ENCODE measurements at places on chromosomes 7 and 10. TPM values are rescaled to one million over a fixed set of nuclear protein-coding genes. Genes with fewer than 3 reads are reported as not detected.

POLR2J2 gene
- 36.6 TPM for total RNA-seq

CNPY1 gene
- total RNA-seq, result not detected

GRCh38 chr7:48384180-48384752 lies 213.0 kb downstream of the ABCA13 start:
- no peak overlapping the region for H3K4me3 ChIP-seq
- no peaks in the 10 kb centered on the region for H3K36me3 ChIP-seq

- H3K27ac ChIP-seq, result no peak overlapping the region
- no peak for DNase-seq
- no peak overlapping the region for H3K4me3 ChIP-seq
- no peaks in the 10 kb centered on the region for H3K36me3 ChIP-seq
- H3K27me3 ChIP-seq, result peaks cover 37% of the 10 kb centered on the region
Observed at GRCh38 chr10:99457813-99458212, 27.4 kb upstream of the GOT1 start.

PAPSS2 gene
- not detected for total RNA-seq

KIAA1549 gene
- 0.12 TPM for total RNA-seq

- no peak for DNase-seq
- H3K36me3 ChIP-seq, result no peaks in the 10 kb centered on the region
- no peaks in the 10 kb centered on the region for H3K27me3 ChIP-seq
- H3K4me1 ChIP-seq, result no peaks in the 10 kb centered on the region
- no peak overlapping the region for H3K27ac ChIP-seq
Observed at GRCh38 chr7:48376263-48376662, 205.0 kb downstream of the ABCA13 start.

DNA sequence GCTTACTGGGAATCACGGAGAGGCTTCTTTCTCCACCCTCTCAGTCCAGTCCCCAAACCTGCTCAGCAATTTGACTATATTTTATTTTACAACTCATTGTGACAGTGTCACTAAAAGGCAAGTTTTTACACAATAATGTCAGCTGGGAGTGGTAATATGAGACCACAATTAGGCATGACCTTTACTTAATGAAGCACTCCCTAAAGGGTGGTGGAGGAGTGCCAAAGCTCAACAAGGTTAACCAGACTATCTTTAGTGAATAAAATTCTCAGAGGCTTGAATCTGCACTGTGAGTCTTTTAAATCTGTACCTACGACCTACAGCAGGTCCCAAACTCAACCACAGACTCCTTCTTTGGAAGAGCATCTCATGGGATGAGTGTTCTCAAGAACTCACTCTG lies 215.6 kb downstream of the TAX1BP1 start:
- no peaks in the 10 kb centered on the region for H3K27me3 ChIP-seq
- H3K36me3 ChIP-seq, result no peaks in the 10 kb centered on the region
- H3K4me3 ChIP-seq, result no peak overlapping the region
- H3K27ac ChIP-seq, result no peak overlapping the region
- DNase-seq, result no peak

SCART1 gene
- total RNA-seq, result 4.5 TPM

DNA sequence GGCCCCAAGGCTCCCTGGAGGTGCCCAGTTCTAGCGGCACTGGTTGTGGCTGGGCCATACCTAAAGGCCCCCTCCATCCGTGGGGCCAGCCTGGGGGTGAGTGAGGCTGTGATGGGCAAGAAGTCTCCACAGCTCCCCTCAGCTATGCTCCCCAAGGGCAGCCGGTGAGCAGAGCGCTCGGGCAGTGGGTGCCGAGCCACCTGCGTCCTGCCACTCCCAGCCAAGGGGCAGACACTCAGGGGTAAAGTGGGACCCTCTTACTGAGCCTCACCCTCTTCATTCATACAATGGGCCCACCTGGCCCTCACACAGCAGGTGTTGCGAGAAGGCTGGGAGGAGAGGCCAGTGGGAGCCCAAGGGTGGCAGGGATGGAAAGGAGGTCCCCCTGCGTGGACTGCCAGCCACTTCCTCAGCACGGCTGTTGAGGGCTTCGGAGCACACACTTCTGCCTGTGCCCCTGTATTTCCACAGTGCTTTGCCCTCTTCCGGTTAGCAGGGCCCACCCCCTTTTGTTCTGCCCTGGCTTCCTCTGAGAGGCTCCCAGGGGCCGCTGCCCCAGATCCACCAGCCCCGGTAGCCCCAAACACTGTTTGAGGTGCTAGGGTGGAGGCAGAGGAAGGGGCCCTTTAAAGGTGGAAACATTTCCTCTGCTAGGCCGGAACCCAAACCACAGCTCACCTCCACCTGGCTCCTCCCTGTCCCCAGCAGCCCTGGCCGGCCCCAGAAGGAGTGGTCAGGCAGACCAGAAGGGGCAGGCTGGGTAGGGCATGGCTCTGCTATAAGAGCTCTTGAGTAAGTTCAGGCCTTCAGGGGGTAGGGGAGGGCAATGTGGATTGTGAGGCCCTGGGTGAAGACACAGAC lies 16.4 kb upstream of the C10orf105 start:
- H3K27me3 ChIP-seq, result no peaks in the 10 kb centered on the region
- peak; percentile 72 for DNase-seq
- H3K27ac ChIP-seq, result peak overlapping the region; percentile 89
- peaks cover 12% of the 10 kb centered on the region for H3K36me3 ChIP-seq
- peak overlapping the region; percentile 48 for H3K4me3 ChIP-seq

DNA sequence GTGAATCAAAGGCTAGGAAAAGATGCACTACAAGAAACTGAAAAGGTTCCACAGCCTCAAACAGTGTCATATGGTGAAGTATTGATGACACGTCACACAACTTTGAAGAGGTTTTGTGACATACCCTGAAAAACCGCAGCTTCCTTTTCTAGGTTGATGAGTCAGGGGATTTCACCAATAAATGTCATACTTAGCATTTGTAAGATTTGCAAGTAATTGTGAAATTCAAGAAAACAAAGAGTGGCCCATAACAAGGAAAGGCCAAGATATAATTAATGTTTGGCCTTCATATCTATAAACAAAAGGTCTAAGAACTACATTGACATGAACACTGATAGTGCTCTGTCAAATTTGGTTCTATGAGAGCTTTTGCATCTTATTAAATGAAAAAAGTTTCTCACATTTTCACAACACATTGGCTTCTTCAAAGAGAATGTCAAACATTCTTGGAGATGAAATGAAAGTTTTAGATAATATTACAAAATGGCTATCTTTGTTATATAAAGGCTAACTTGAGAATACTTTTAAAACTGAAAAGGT lies 62.0 kb upstream of the NAMPT start:
- H3K4me1 ChIP-seq, result peaks cover 35% of the 10 kb centered on the region
- H3K27me3 ChIP-seq, result peaks cover 16% of the 10 kb centered on the region
- H3K27ac ChIP-seq, result peak overlapping the region; percentile 84
- peaks cover 29% of the 10 kb centered on the region for H3K36me3 ChIP-seq
- H3K4me3 ChIP-seq, result no peak overlapping the region
- peak; percentile 79 for DNase-seq

ACSM6 gene
- total RNA-seq, result not detected

DNA sequence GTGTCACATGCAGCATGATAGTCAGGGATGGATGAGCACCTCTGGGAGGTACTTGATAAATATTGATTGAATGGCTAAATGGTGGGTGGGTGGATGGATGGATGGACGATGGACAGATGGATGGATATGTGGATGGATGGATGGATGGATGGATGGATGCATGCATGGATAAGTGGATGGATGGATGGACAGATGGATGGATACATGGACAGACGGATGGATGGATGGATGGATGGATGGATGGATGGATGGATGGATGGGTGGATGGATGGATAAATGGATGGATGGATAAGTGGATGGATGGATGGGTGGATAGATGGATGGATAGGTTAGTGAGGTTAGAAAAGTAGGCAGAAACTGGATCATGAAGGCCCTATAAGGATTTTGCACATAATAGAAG lies 37.4 kb downstream of the PTPRE start:
- no peak overlapping the region for H3K27ac ChIP-seq
- no peaks in the 10 kb centered on the region for H3K27me3 ChIP-seq
- H3K4me1 ChIP-seq, result peaks cover 8% of the 10 kb centered on the region
- no peak for DNase-seq
- H3K4me3 ChIP-seq, result no peak overlapping the region

DNA sequence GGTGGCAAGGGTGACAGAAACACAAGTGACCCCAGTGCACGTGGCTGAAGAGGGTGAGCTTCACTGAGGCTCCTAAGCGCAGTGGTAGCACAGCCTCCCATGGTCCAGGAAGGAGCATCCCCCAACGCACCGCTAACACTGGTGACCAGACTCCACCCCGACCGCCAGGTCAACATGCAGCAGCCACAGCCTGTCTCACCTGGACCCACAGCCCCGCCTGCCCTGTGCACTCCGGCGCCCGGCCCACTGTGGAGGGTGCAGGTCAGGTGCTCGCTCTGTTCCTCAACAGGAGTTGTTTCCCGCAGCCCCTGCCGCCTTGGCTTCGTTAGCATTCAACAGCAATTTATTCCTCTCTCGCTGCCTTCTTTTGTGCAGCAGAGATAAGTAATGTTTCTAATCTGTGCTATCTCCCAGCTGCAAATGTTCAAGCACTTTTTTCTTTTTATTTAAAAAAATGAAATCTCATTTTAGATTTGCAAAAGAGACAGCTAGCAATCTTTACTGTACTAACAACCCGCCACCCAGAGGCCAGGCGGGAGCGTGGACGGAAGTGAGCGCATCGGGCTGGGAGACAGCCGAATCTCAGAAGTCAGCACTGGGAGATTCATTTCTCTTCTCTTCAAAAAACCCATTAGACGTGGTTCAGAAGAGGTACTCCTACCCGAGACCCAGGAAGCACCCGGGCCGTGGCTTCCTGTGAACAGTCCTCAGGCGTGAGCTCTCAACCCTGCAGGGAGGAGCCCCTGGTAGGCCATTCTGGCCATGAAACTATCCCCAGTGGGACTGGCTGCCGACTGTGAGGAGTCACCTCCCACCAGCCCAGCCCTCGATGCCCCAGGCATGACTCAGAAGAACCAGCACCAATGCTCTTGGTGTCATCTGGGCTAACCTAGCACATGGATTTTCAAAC lies 133.4 kb downstream of the MAD1L1 start:
- no peaks in the 10 kb centered on the region for H3K27me3 ChIP-seq
- H3K27ac ChIP-seq, result peak overlapping the region; percentile 68
- H3K4me1 ChIP-seq, result peaks cover 50% of the 10 kb centered on the region
- peaks cover 3% of the 10 kb centered on the region for H3K36me3 ChIP-seq
- H3K4me3 ChIP-seq, result no peak overlapping the region
